ENCODE measurements at places on chromosomes 5 and 9.

GRCh38 chr9:72936266-72936665 is 16.6 kb downstream of the ALDH1A1 start:
- DNase-seq: no peak

GRCh38 chr5:66597183-66597757 is 1.1 kb downstream of the MAST4 start:
- DNase-seq: peak; percentile 5

- DNase-seq: peak; percentile 22
These were observed 511 bp downstream of the ARL15 start for GRCh38 chr5:54309691-54310432.

GRCh38 chr9:115142090-115142489 is 24.1 kb upstream of the TNC start:
- DNase-seq: no peak

GRCh38 chr5:123710031-123710430 is 198.1 kb downstream of the CSNK1G3 start:
- DNase-seq: no peak

GRCh38 chr9:78856144-78856543 is 559.2 kb downstream of the PSAT1 start:
- peak; percentile 62 for DNase-seq

DNA sequence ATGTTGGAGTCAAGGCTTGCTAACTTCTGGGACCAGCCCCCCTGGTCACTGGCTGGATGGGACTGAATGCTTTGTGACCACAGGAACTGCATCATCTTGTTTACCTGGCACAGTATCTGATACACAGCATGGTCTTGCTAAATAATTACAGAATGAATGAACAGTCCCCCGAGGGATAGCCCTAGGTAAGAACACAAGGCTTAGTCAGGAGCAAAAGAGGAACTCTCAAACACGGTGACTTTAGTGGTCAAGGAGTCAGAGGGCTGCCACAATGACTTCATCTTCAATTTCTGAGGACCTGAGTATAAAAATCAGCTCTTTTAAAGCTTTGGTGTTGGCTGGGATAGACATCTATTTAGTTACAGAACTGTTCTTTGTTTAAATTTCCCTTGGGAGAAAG is 15.1 kb upstream of the CXCL14 start:
- no peak for DNase-seq

DNA sequence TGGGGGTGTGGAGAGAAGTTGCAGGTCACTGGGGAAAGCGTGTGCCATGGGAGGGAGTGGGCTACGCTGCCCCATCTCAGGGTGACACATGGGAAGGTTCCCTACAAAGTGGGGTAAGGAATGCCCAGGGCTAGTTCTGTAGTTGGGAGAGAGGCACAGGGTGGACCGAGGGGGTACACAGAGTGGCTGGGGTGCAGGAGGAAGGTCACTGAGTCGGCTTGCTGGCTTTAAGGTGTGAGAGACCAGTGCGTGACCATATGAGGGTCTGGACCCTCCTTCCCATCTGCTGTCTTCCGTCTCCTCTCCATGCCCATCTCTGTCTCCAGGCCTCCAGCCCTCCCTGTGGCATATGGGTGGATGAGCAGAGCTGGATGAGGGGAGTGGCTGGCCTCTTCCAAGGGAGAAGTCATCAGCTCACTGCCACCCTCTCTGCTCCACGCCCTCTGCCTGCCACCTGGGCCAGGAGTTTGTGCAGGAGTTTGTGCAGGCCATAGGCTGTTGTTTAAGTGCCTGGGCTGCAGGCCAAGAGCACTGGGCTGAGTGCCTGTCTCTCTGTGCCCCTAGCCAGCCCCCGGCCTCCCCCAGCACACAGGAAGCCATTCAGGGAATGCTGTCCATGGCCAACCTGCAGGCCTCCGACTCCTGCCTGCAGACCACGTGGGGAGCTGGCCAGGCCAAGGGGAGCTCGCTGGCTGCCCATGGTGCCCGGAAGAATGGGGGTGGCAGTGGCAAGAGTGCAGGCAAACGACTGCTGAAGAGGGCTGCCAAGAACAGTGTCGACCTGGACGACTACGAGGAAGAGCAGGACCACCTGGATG is 96.8 kb downstream of the PHF2 start:
- DNase-seq: no peak

DNA sequence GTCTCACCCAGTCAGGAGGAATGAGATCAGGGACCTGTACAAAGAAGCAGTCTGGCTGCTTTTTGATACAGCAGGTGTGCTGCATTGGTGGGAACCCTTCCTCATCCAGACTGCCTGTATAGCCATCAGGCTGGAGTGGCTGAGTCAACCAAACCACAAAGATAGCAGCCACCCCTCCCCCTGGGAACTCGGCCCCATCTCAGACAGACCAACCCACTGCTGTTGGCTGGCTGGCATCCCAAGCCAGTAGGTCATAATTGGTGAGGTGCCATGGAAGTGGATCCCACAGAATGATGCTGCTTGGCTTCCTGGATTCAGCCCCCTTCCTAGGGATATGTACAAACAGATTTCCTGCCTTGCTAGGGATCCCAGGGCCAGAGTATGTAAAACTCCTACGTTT is 60.9 kb downstream of the YTHDC2 start:
- DNase-seq: peak; percentile 94

DNA sequence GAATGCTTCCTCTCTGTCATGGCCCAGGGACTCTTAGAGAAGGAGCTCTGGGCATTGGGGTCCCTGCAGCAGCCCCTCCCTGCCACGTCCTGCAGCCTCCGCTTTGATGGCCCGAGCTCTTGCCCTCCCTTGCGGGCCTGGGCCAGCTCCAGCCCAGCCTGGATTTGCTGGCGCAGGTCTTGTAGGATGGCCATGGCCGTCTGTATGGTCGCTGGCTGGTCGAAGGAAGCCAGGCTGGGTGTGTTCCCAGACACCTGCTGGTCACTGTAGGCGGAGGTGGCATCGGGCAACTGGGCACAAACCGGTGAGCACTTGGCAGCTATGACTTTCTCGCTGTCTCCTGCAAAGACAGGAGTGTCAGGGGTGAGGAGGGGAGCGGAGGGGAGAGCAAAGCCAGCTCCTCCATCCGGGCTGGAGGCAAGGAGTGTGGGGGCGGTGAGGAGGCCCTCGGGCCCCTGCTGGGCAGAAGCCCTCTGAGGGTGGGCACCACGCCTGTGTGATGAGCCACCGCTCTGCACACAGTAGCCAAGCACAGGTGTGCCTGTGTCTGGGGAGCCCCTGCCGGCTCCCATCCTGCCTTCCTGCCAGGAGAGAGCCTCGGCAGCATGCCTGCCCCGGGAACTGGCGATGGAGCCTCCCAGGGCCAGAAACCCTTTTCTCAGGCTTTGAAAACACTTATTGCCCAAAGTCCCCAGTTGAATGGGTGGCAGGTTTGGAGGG is 12.4 kb downstream of the CCDC187 start:
- DNase-seq: no peak

GRCh38 chr5:75640826-75641225 is 29.6 kb downstream of the ANKDD1B start:
- DNase-seq: no peak

DNA sequence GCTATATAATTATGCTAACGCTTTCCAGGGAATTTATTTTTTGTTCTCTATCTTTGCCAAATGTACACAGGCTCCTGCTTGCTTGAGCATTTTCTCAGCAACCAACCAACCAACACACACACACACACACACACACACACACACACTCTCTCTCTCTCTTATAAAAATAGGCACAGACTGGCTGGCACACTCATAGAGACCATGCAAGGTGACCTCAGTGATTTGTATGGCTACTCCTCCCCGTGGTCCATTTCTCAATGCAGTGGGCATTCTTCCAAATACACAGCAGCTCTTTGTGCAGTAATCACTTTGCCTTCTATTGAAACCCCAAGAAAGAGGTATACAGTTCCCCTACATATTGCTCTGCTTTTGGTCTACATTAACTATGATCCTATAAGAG is 416.0 kb downstream of the MAN2A1 start:
- DNase-seq: peak; percentile 40

DNA sequence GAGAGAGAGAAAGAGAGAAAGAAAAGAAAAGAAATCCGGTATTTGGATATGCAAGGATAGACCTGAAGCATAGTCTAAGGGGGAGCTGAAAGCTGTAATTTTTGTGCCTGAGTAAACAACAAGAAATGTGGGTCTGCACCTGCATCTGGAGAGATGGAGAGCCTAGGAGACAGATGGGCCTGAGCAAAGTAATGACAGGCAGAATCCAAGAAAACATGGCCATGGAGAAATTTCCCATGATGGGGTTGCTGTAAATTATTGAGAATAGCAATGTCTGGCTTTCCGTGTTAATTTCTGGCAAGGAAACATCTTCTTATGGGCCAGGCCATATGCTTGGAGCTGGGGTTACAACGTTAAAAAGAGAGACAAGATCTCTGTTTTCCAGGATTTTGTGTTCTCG is 40.2 kb downstream of the YIPF5 start:
- DNase-seq: no peak

- peak; percentile 85 for DNase-seq
These were observed 21.1 kb downstream of the FAM219A start for GRCh38 chr9:34437006-34437925.

- DNase-seq: no peak
These were observed 106.6 kb downstream of the ARHGAP26 start for GRCh38 chr5:142876817-142877216.

GRCh38 chr5:10446490-10446889 is 4.8 kb downstream of the ROPN1L start:
- DNase-seq: no peak

- DNase-seq: no peak
These were observed 93.1 kb downstream of the MRPS27 start for GRCh38 chr5:72226950-72227349.

- peak; percentile 20 for DNase-seq
These were observed 51.0 kb upstream of the DPYSL3 start for GRCh38 chr5:147560718-147561331.

DNA sequence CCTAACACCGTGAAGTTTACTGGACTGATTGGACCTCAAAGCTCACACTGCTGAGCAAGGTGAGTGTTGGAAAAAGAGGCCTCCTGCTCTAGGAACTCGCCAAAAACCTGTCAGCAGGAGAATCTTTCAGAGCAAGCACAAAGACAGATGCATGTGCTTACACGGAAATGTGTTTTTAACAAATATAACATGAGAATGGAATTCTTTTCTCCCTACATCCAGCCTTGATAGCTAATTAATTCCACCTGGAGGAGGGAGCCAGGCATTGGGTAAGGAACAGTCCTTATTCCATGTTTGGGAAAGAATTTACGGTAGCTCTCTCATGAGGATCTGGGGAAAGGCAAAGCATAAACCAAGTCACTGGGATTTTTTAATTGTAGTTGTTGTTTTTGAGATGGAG is 98.8 kb downstream of the KLF4 start:
- DNase-seq: no peak

GRCh38 chr9:126428534-126429175 is 102.0 kb downstream of the MVB12B start:
- DNase-seq: no peak

- no peak for DNase-seq
These were observed 599.5 kb upstream of the PTGER4 start for GRCh38 chr5:40080191-40080590.

DNA sequence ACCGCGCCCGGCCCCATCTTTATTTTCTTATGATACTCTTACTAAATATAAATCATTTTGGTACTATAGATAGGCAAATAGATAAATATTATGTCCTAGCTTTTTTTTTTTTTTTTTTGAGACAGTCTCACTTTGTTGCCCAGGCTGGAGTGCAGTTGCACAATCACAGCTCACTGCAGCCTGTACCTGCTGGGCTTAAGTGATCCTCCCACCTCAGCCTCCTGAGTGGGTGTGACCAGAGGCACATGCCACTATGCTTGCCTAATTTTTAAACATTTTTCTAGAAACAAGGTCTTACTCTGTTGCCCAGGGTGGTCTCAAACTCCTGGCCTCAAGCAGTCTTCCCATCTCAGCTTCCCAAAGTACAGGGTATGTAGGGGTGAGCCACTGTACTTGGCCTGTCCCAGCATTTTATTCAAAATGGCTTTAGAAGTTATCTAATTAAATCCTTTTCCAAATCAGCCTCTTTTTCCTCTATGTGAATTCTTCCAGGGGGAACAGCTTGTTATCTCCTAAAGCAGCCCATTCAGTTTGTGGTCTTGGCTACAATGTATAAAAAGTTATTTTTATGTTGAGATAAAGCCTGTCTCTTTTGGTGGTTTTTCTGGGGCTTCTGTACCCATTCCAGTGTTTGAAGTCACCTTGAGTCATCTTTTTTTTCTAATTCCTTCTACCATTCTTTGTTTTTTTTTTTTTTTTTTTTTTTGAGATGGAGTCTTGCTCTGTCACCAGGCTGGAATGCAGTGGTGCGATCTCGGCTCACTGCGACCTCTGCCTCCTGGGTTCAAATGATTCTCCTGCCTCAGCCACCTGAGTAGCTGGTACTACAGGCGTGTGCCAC is 12.1 kb downstream of the MELK start:
- DNase-seq: peak; percentile 77

DNA sequence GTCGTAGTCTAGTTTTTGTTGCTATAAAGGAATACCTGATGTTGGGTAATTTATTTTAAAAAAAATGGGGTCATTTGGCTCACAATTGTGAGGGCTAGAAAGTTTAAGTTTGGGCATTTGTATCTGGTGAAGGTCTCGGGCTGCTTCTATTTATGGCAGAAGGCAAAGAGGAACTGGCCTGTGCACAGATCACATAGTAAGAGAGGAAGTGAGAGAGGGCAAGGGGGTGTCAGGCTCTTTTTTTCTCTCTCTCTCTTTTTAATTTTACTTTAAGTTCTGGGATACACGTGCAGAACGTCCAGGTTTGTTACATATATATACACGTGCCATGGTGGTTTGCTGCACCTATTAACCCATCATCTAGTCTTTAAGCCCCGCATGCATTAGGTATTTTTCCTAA is 453.3 kb downstream of the DIRAS2 start:
- no peak for DNase-seq

GRCh38 chr5:121086671-121087070 is 622.6 kb downstream of the PRR16 start:
- DNase-seq: no peak

DNA sequence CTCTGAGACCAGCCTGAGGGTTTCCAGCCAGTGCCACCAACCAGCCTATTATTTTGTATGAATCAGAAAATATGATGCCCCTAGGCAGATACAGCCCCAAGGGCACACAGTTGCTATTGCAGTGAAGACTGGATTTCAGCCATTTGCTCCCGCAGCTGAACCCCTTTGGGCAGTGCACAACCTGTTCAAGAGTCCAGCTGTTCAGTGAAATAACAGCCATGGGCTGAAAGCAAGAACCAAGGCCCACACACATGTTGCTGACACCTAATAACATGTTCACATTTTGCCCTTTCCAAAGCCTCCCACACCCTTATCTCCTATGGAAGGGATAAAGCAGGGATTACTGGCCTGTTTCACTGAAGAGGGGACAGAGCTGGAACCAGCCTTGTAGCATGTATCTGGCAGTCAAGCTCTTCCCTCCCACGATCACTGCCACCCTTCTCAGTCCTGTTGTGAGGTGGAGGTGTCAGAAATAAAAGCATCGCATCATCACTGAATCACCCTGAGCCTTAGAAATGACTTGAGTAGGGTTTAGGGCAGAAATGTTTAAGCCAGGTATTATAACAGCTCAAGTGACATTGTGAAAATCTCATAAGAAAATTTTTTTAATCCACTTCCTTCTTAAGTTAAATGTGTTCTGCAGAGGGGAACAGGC is 137.1 kb upstream of the FSTL4 start:
- no peak for DNase-seq

DNA sequence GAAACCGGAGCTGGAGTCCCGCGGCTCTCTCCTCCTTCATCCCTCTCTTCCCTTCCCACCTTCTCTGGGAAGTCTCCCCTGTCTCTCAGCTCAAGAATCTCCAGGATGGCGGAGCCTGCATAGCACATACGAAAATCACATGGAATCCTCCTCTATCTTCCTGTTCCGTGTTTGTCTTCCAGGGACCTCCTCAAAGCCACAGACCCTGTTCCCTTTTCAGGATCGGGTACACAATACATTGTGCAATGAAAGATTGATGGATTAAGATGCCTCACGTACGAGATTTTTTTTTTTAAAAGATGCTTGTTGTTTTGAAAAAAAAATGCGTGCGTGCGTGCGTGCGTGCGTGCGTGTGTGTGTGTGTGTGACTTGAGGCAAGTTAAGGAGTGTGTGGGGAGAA is 46.6 kb upstream of the OLFM1 start:
- DNase-seq: no peak

Measured in astrocyte of the spinal cord (primary cell).